Dermis microvascular lymphatic vessel endothelial cell (primary cell): ENCODE measurements at places on chromosomes 3 and 15. TPM values are rescaled to one million over a fixed set of nuclear protein-coding genes. Genes with fewer than 3 reads are reported as not detected.

HCN4 gene
- not detected in 2 replicates for total RNA-seq

SLC38A3 gene
- under 0.01 TPM in 2 replicates for total RNA-seq

DNA sequence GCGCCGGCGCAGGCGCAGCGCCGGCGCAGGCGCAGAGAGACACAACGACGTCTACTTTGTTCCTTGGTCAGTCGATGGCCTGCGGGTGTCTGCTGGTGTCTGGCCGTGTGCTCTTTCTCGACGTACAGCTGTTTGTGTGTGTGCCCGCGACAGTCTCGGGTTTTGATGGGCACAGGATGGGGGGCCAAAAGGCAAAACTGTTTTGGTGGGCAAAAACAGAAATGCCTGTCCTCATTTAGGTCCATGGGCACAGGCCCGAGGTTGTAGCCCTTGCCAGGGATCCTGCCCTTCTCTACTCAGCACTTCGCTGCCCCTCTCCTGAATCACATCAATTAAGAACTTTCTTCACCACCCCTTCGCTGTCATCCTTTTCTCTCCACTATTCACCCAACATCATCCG, 184.8 kb upstream of the CHL1 start:
- DNase-seq, result no peak

PCSK6 gene
- 31.8 and 42.7 TPM in 2 replicates for total RNA-seq

SAMMSON gene
- not detected in 2 replicates for total RNA-seq

DNA sequence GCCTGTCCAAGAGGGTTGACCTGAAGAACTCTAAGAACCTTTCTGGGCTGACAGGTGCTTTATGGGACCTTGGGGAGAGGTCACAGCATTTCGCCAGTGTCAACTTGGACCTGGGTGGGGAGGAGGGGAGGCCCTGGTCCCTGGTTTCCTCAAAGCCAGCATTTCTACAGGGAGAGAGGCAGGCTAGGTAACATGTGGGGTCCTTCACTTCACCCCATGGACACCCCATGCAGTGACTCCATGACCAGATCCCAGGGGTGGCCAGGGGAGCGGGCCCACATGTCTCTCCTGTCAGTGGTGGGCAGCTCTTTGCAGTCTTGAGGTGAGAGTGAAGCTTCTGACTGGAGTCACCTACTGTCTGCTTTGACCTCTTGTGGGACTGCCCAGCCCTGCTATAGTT, 35.8 kb downstream of the GOLGA6L10 start:
- no peak for DNase-seq

- no peak for DNase-seq
Measured at GRCh38 chr15:95401587-95401986, 928.9 kb upstream of the NR2F2 start.

GRCh38 chr15:96699871-96700401, 369.4 kb downstream of the NR2F2 start:
- no peak for DNase-seq

DNA sequence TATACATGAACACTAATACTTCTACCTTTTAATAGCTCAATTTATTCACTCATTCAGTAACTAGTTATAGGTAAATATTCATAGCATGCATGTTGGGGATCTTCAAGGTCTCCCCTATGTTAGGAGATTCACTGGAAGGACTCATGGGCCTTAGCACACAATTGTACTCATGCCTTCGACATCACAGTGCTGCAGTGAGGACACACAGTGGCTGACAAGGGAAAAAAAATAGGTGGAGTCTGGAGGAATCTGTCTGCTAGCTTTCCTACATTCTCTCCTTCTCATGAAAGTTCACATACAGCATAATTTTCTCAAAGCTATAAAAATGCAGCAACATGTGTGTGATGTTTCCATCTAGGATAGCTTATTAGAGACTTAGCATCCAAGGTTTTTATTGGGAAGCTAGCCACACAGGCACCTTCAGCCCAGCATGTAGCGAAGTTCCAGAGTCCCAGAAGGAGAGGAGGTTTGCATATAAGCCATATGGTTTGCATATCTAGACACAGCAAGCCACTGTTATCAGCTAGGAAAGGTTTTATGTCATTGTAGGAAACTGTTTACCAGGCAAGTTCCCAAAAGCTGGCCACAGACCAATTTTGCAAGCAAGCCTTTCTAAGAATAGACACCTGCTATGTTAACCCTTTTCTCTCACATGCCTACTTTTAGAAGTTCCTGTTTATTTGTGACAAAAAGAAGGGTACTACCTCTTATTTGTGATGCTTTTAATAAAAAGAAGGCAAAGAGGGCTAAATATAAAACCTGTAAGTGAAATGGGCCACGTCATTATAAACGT, 46.4 kb downstream of the MORC1 start:
- no peak for DNase-seq

BLM gene
- 3.0 and 5.1 TPM in 2 replicates for total RNA-seq

GUCA1C gene
- total RNA-seq, result not detected in 2 replicates

CD200 gene
- 3.2 and 11.8 TPM in 2 replicates for total RNA-seq

GRCh38 chr3:71684757-71685386, 40.3 kb downstream of the EIF4E3 start:
- DNase-seq, result no peak
